ENCODE measurements at places on chromosomes 6 and 20.

GRCh38 chr6:34633785-34634184 is 62.8 kb downstream of the ILRUN start:
- no peak for DNase-seq

DNA sequence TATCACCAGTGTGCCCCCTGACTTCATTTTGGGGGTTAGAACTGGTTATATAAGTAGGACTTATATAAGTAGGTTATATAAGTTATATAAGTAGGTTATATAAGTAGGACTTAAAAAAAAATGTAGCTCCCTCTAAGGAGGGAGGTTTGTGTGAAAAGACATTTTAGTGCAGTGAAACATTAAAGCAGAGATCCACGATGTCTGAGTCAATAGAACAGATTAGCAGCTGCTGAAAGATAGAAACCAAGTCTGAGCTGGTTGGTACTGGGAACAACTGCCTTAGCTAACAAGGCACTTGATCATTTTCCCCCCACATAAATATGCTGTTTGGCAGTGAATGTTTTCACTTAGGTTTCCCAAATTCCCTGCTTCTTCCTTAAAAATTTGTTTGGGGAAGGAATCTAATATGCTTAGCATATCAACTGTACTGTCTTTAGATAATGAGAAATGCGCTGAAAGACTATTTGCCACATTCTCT is 2.1 kb upstream of the RPS12 start:
- no peak for DNase-seq

- peak; percentile 5 for DNase-seq
These were observed 50.9 kb downstream of the SNRNP48 start for GRCh38 chr6:7640607-7641577.

DNA sequence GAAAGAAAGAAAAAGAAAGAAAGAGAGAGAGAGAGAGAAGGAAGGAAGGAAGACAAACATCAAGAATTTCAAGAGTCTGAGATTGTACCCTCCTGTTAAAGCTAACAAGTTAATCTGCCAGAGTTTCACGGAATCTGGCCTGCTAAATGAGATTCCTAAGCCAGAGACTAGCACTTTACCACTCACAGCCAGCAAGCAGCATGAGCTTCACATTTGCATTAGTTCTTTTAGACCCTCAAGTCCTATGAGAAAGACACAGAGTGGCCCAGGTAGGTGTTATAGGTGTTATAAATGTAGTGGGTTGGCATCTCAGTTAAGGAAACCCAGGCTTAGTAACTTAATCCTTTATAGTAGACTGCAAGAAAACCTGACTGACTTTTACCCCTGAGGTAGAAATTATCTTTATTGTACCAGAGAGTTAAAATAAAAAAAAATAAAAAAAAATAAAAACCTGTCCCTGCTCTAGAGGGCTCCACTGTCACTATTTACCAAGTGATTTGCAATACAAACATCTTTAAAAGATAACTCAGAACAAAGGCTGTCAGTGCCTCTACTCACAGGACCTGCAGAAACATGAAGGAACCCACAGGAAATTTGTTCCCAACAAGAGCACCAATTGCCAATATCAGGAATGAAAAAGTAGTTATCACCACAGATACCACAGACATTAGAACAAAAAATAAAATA is 9.7 kb upstream of the IBTK start:
- DNase-seq, result no peak

GRCh38 chr6:43823390-43823789 is 53.4 kb downstream of the VEGFA start:
- no peak for DNase-seq

Data from fibroblast of the conjunctiva (primary cell).